ENCODE measurements at places on chromosomes 5 and 9.

DNA sequence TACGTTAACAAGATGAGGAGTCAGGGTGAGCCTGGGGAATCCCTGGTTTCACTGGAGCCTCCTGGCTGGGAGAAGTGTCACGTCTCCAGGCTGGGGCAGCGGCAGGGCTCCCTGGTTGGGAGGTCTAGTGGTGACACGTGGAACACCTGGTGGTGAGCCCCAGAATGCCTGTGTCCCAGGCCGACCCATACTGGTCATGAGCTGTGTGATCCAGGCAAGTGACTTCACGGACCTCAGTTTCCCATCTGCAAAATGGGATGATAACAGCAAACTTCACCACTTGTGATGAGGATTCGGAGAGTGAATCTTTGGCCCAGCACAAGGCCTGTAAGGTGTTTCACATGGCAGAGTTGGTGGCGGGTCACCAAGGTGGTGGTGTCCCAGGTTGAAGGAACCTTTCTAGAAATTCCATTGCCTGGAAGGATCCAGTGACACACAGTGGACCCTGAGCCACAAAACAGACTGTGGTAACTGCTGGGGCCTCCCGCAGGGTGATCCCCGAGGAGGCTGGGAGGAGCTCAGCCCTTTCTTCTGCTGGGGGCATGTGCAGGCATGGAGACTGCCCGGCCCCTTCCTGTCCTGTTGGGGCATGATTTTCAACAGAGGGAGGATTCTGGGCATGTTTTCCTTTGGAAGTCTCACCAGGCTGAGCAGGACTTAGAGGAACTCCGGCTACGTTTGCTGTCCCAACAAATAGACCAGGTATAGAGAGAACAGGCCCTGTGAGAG is 153.9 kb upstream of the IER5L start:
- DNase-seq: no peak

DNA sequence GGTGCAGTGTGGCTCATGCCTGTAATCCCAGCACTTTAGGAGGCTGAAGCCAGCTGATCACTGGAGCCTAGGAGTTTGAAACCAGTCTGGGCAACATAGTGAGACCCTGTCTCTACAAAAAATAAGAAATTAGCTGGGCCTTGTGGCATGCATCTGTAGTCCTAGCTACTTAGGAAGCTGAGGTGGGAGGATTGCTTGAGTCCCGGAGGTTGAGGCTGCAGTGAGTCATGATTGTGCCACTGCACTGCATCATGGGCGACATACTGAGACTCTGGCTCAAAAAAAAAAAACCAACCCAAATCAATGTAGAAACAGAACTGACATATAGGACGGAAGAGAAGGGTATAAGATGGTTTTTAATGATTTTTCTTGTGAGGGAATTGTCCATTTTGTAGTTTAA is 27.7 kb downstream of the G3BP1 start:
- DNase-seq: peak; percentile 28

DNA sequence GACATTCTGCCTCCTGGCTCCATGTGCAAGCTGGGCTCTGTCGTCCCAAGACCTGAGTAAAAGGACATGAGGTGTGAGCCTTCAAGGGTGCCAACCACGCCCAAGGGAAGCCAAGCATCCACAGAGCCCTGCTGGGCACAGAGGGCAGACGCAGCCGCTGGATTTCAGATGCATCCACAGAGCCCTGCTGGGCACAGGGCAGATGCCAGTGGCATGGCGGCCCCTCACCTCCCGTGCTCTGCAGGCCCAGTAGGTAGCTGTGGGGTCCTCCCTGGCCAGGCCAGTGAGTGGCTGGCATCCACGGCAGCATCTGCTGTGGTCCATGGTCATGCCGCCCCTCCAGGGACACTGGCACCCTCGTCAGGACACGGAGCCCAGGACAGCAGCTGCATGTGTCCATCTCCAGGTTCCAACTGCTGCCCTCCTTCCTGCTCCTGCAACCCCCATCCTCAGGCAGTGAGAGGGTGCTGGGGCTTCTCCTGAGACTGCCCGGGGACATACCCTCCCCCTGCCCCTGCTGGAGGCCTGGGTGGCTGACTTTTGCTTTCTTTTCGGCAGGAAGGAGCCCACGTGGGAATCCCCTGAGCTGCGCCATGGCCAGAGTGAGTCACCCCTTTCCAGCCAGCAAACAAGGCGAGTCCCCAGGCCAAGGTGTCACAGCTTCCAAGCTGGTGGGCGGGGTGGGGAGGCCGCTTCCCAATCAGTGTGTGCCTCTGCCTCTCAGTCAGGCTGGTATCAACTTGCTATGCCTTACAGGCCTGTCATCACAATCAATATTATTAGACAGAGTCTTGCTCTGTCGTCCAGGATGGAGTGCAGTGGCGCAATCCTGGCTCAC is 4.0 kb upstream of the TRAF2 start:
- peak; percentile 54 for DNase-seq

- DNase-seq: no peak
These were observed 546.9 kb upstream of the RIOK2 start for GRCh38 chr5:97729938-97730337.

DNA sequence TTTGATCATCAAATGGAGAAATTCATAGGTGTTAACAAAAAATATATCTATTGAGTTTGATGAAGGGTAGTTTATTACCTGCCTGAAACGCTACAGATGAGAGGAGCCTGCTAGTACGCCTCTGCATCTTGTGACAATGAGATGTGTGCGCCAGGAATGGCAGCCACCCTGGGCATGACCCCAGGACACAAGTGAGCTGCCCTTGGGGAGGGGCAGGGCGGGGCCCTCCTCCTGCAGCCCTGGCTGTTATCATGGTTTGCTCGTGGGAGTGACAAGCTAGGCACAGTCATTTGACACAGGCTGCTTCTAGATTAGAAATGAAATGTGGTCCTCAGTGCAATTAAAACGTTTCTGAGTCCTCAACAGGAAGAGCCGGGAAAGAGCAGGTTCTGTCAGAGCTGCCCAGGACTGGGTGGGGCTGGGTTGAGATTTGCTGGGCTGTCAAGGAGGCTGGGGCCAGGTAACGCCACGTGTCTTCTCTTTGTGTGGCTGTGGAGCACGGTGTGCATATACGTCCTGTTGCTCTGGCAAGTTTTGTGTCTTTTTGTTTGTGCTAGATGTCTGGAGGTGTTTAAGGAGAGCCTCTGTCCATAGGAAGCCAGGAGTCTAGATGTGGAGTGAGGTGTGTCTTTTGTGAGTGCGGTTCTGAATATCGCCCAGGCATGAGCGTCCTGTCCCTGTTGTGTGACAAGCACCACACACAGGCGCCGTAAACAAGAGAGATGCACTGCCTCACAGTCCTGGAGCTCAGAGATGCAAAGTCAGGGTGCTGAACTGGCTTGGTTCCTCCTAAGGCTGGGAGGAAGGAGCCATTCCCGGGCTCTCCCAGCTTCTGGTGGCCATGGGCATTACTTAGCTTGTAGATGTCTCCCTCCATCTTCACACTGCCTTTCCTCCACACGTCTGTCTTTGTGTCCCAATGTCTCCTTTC is 129.0 kb upstream of the IRX4 start:
- DNase-seq: no peak

DNA sequence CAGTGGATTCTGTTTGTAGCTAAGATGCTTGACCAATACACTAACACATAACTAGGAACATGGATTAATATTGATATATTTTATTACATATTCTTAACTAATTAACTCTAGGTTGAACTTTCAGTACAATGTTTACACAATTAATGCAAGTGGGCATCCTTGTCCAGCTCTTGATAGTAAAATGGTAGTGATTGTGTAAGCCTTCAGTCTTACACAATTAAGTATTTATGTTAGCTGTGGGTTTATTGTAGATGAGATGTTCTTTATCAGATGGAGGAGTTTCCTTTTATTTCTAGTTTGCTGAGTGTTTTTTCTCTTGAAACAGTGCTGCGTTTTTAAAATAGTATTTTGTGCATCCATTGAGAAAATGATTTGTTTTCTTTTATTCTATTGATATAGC is 1210.8 kb downstream of the CDH12 start:
- DNase-seq: no peak
